ENCODE measurements at places on chromosomes 2 and 18.
A peak's percentile ranks its signal among the peaks of the same experiment; 100 is the strongest.

GRCh38 chr2:136932700-136933099 is 167.4 kb downstream of the THSD7B start:
- DNase-seq: no peak

DNA sequence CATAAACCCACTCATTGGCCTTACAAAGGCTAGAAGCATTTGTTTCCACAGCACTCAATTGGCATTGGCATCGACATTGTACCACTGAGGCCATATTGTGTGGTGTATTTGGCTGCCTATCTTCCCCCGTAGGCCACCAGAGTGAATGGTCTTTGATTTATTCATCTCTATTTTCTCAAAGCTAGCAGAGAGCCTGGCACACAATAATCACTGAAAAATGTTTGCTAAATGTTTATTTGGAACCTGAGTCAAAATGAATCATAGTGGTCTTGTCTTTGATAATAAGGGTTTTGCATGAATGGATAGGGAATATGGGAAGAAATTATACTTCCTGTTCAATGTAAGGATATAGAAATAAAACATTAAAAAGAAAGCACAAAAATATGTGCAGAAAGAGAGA is 107.3 kb upstream of the SLC8A1 start:
- no peak for DNase-seq

- no peak for DNase-seq
Observed at GRCh38 chr2:182404975-182405561, 21.8 kb downstream of the PDE1A start.

GRCh38 chr2:68721482-68722101 is 13.0 kb upstream of the ARHGAP25 start:
- peak; percentile 33 for DNase-seq

DNA sequence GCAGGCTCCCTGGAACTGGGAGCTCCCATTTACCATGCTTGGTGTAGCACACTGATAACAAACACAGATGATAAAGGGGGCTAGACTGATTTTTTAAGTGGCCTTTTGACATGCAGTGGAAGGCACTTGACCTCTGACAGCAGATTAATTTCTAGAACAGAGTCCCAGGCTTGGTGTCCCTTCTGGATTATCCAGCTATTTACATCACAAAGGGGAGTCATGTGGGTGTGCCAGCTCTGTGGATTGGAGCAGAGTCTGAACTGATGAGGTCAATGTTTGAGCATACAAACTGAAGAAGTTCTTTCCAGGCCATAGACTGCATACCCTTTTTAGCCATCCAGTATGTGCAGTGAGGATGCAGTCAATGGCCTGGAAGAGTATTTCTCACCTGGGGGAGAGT is 31.5 kb upstream of the SIX2 start:
- no peak for DNase-seq

- DNase-seq: no peak
Observed at GRCh38 chr2:85989288-85989865, 100.6 kb upstream of the ST3GAL5 start.

Data from CD4-positive, alpha-beta T cell treated with Interferon gamma for 1 hour (primary cell).